ENCODE measurements at places on chromosomes 4 and X.

DNA sequence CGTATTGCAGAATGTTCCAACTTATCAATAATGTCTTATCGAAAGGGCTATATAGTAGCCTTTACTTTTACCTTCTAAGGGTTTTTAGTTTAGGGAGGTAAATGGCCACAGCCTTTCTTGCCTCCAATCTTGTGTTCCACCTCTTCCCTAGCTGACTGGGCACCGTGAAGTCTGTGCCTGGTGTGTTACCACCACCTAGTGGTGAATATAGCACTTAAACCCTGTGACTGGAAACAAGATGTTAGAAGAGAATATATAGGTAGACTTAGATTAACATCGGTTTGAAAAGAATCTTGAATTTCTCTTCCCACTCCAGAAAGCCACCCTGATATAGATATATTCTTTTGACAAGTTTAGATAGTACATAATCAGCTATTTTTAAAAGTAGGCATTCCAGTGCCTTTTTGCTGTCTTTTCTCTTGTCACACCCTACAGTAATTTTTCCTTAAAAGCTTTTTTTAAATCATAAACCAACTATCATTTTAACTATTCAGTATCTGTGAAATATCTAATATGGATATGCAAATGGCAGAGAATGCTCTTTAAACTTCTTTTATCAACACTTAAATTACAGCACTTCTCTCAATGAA lies 27.8 kb upstream of the ADH7 start:
- peak; percentile 10 for DNase-seq

DNA sequence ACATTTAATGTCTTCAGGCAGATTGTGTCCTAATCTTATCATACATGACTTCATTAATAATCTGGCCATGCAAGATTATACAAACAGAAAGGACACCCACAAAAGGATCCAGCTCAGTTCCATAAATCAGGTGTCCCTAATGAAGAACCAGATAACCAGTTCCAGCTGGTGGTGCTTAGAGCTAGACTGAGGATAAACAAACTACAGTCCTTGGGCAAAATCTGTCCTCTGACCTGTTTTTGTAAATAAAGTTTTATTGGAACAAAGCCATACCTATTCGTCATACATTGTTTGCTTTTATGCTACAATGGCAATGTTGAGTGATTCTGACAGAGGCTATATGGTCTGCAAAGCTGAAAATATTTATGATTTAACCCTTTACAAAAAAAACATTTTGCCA lies 199.5 kb downstream of the MID1IP1 start:
- DNase-seq, result no peak

- DNase-seq, result no peak
These were observed 152.8 kb downstream of the RASL11B start for GRCh38 chr4:53014881-53015280.

- no peak for DNase-seq
These were observed 77.9 kb upstream of the GNPDA2 start for GRCh38 chr4:44804301-44804700.

GRCh38 chrX:4358577-4358976 lies 645.1 kb upstream of the PRKX start:
- DNase-seq, result no peak

DNA sequence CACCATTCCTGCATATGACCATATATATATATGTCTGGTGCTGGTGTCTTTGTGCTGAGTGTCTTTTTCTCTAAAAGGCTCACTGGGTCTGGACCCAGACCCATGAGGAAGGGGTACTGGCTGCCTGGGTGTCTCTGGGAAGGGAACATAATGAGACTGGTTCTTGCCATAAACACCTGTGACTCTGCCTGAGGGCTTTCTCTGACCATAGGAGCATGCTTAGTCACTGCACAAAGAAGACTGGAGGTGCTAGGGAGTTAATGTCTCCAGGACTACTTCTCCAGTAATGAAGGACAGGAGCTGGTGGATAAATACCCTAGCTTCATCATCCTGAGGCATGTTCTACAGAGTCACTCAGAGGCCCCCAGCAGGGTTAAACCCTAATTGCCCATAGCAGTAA lies 47.1 kb upstream of the CASK start:
- no peak for DNase-seq

- DNase-seq, result no peak
These were observed 151.1 kb upstream of the MAMLD1 start for GRCh38 chrX:150211988-150212387.

DNA sequence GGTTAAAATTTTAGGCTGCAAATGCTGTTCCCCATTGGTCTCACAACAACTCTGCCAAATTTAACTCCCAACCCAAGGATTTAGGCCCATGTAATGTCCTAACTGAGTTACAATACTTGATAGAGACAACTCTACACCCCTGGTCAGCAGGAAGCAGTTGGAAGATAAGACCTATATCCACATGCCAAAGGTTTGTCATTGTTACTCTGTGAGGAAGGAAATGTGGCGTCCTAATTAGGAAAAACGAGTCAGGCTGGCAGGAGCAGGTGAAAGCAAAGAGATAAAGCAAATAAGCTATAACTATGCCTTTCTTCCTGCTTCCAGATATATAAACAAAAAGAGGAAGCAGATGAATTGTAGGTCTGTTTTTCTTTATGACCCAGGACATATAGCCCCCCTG lies 69.1 kb downstream of the SPIN4 start:
- no peak for DNase-seq

GRCh38 chr4:31141095-31141831 lies 421.1 kb downstream of the PCDH7 start:
- no peak for DNase-seq

GRCh38 chrX:11470250-11470974 lies 177.2 kb downstream of the AMELX start:
- no peak for DNase-seq

DNA sequence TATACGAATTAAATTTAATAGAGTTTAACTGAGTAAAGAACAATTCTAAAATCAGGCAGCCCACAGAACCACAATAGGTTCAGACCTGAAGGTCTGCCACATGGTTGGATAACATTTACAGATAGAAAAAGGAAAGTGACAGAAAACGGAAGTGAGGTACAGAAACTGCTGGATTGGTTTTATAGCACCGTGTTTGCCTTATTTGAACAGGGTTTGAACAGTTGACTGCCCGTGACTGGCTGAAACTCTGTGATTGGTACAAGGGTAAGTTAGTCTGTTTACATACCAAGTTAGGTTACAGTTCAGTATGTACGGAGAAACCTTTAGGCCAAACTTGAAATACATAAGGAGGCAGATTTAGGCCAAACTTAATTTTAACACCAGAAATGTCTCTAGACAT lies 64.1 kb upstream of the ATXN3L start:
- DNase-seq, result no peak

GRCh38 chr4:108533245-108533844 lies 87.0 kb upstream of the RPL34 start:
- DNase-seq, result no peak

GRCh38 chr4:52329894-52330293 lies 278.8 kb downstream of the SPATA18 start:
- DNase-seq, result no peak

DNA sequence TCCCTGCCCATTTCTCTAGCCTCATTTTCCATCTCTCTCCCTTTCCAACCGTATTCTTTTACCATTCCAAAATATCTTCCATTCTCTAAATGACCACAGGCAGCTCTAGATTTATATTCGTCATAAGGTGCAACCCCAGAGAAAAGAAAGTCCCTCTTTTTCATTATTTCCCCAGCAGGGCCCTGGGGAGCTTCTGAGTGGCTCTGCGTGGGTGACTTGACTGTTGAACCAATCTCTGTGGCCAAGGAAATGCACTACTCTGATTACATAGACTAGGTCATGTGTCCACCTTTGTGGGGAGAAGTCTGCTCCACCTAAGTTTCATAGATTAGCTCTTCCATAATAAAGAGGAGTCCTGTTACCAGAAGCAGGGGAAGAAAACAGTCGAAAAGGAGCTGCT lies 51.4 kb downstream of the ATOH1 start:
- DNase-seq, result no peak

DNA sequence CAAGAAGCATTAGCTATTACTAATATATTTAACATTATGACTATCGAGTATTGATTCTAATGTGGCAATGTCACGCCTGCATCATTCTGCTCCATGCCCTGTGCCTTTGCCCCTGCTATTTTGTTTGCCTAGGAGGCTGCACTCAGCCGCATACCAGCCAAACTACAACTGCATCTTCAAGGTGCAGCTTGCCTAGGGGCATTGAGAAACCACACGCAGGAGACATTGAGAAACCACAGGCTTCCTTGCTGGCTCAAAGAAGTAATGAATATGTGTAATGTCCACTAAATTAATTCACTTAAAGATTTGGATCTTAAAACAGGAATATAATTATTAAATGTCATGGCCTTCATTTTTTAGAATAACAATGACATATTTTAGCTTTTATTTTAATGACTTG lies 683.6 kb upstream of the TENM3 start:
- DNase-seq, result no peak

- DNase-seq, result no peak
These were observed 1650.6 kb upstream of the IGFBP7 start for GRCh38 chr4:58760737-58761136.

DNA sequence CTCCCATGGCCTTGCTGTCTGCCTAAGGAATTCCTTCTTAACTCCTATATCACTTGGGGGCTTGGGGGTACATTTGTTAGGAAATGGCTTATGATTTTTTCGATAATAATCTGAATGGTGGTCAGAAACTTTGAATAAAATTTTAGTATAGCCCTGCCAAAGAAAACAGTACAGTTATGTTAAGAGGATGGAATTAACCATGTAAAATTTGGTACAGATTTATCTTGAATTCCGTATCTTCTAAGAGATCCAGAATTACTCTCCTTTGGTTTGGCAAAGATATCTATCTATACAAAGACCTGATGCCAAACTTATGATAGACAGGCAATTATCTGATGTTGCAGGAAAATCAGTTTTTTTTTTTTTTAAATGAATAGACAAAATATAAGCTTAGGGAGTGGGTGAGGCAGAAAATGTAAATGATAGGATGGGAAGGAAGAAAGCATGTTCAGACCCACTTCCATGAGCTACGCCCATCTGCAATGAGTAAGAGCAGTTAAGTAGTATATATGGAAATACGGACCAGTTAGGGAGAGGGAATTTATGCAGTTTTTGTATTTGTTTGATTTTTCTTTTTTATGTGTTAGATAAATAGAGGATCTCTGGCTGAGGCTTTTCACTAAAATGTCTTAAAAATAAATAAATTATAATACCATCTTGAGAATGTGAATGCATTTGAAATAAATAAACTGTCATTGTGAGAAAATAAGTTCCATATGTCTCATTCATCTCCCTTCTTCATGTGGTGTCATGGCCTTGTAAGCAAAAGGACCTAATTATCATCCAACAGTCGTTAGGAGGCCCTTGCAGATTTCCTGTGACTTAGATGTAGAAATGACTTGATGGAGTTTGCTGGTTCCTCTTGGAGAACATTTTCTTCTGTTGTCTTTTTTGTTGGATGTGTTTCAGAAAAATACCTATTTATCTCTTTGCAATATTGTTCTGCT lies 389.6 kb downstream of the ARHGAP24 start:
- DNase-seq, result no peak

DNA sequence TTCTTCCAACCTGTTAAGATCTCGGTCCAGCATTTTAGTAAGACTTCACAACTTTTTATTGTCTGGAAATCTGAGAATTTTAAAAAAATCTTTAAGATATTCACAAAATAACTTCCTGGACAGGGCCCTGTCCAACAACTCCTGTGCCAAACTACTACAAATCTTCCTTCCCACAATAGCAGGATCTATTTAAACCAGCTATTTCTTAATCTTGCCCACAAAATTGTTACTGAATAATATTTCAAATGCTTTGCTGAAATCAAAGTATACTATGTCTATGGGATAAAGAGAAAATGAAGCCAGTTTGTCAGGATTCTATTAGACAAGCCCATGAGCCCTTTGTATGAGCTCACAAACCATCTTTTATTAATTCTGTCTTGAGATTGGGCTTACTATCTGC lies 104.1 kb upstream of the DDIT4L start:
- no peak for DNase-seq

DNA sequence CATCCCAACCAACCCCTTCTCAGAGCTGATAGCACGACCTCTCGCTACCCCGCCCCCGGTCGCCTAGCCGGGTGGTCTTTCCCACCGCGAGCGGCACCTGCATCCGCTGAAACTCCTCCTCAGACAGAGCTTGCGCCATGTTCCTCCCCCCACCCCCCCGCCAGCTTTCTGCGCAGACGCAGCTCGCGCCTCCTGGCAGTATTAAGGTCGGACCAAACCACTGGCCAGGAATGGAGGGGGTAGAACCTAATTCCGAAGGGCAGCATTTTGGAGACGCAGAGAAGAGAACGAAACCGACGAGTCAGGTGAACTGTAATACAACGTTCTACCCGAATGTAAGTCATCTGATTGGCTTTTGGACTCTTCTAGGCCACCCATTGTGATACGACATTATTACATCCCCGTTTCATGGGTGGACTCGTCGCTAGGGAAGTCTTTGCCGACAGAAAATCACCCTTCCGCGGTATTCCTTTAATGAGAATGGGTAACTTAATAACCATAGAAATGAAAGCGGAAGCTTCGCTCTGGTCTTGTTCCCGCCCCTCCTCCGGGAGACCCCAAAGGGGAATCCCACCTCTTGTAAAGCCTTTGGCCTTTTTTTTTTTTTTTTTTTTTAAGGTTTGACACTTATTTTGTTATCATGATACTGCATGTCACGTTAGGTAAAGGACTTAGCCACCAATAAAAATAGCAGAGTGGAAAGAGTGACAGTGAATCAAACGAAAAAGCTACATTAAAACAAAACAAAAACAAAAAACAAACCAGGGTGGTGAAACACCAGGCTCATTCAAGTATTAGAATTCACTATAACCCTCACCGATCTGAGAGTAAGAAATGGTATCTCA lies at the start of gene GRIPAP1:
Gene GRIPAP1, minus strand, starts transcription at position 174 of the 845 bp plus-strand sequence. Its CDS starts 35 bp downstream, at position 139.
- DNase-seq, result peak; percentile 57

GRCh38 chrX:150779385-150779784 lies 86.2 kb downstream of the MTMR1 start:
- no peak for DNase-seq

DNA sequence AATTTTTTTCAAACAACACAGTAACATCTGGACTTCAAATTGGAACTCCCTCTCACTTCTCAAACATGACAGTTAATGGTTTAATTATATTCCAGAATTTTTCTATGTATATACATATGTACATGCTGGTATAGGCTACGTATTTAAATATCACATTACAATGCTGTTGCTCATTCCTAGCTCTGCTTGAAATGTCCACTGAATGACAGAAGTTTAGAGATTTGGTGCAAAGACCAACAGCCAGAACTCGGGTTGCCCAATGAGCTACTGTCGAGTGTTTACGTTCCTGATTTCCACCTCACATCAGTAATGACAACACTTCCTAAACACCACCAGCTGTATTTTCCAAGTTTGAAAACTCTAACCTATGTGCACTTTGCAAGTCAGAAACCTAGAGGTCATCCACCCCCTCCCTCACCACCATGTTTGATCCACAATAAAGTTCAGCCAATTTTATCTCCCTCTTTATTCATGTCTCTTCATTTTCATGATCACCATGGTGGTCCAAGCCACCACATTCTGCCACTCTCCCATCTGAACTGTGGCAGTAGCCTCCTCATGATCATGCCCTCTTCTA lies 49.3 kb upstream of the RPL34 start:
- DNase-seq, result no peak

- no peak for DNase-seq
These were observed 6.2 kb downstream of the NAT8L start for GRCh38 chr4:2065106-2065930.
